Lower leg skin (tissue), 4 donors: ENCODE measurements at places on chromosomes 2 and 18. TPM values are rescaled to one million over a fixed set of nuclear protein-coding genes. Genes with fewer than 3 reads are reported as not detected.

Gene UBE2F
- 46.9 TPM for total RNA-seq

Gene IL1RL1
- 1.7 TPM for total RNA-seq

Gene TMEM200C
- 0.32 TPM for total RNA-seq

Gene EVA1A
- 8.0 TPM for total RNA-seq

Gene LYG2
- total RNA-seq: not detected

Gene FIGN
- total RNA-seq: 1.2 TPM

Gene KCNIP3
- total RNA-seq: 14.9 TPM

Gene SLC25A12
- 26.0 TPM for total RNA-seq

Gene PPP3R1
- 35.2 TPM for total RNA-seq

Gene POU3F3
- 1.8 TPM for total RNA-seq

Gene NTSR2
- total RNA-seq: not detected

Gene DNAH7
- 0.08 TPM for total RNA-seq

Gene ASB18
- not detected for total RNA-seq

Gene TMEM87B
- total RNA-seq: 27.0 TPM

Gene PLA2R1
- total RNA-seq: 18.3 TPM

Gene PCARE
- total RNA-seq: 0.13 TPM
